Hindlimb muscle (tissue), 1 donor: ENCODE measurements at places on chromosomes 7 and 10. TPM values are rescaled to one million over a fixed set of nuclear protein-coding genes. Genes with fewer than 3 reads are reported as not detected.

Gene CCZ1B
- polyA plus RNA-seq = 43.9 TPM

Gene OR2A1
- polyA plus RNA-seq = 0.19 TPM

Gene HOXA6
- 5.6 TPM for polyA plus RNA-seq

Gene TMEM72
- not detected for polyA plus RNA-seq

DNA sequence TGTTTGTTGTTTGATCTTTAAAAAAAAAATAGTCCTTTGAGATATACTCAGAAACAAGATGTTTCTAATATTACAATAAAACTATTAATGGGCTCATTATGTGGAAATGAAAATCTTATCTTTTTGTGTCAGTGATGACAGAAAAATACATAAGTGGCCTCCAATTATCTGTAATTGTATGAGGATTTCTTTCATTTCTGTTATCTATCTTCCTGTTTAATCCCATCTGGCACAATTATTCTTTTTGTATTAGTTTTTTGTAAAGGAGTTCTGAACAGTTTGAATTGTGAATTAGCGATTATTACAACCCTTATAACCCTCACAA is 270.8 kb downstream of the BBS9 start:
- no peak for DNase-seq
